ENCODE measurements at places on chromosomes 5 and 9.

DNA sequence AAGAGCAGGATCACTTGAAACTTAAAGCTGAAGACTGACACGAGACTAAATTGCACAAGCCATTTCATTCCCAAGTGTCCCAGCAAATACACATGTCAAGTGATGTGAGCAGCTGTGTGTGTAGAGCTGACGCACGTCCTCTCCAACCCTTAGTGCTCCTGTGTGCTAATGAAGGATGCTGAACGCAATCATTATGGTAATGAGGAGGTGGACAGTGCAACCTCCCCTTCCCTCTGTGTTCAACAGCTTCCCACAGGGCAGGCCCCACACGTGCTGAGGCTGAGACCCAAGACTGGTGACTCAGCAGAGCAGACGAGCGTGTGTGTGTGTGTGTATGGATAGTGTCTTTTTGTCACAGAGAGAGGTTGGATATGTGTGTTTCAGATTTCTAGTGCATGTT lies 702.1 kb downstream of the SEMA5A start:
- peak; percentile 95 for DNase-seq

DNA sequence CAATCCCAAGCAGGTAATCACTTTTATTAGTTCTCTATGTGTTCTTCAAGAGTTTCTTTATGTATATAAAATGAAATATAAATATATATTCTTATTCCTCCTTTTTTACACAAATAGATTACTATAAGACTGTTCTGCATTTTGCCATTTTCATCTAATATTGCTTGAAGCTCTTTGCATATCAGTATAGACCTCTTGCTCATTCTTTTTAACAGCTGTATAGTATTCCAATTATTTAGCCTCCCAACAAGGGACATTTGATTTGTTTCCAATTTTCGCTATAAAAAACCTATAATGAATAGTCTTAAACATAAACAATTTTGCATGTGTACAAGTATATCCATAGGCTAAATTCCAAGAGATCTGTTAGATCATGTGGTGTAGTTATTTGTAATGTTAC lies 25.2 kb downstream of the CETN3 start:
- DNase-seq, result no peak

DNA sequence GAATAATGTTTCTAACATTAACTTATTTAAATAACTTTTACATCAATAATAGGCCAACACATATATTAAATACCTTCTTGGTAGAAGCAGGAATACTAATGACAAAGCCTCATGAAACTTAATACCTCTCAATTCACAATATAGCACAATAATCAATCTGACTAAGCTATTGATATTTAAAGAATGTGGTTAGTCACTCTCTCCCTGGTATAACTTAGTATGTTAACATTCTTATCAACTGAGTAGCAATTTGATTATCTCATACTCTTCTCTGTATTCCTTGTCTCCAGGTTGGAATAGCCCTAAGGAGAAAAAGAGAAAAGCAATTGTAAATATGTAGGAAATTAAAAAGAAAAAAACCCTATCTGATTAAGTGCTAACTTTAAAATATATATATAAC lies 4.9 kb upstream of the PGGT1B start:
- peak; percentile 18 for DNase-seq

DNA sequence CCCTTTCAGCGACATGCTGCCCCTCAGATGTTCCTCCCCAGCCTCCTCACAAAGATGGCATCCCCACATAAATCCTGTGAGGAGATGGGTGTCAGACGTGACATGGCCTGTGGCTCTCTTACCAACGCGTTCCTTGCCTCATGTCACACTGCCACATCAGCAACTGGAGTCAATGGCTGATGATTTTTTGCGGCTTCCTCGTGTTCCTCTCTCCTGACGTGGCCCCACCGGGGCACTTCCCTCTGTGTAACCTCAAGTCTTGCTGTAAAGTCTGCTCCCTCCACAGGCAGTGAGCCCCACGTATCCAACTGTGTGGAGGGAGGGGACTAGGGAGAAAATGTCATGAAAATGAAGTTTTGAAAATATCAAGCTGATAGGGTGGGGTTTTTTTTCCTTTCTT lies 53.2 kb upstream of the SHISAL2B start:
- peak; percentile 15 for DNase-seq

DNA sequence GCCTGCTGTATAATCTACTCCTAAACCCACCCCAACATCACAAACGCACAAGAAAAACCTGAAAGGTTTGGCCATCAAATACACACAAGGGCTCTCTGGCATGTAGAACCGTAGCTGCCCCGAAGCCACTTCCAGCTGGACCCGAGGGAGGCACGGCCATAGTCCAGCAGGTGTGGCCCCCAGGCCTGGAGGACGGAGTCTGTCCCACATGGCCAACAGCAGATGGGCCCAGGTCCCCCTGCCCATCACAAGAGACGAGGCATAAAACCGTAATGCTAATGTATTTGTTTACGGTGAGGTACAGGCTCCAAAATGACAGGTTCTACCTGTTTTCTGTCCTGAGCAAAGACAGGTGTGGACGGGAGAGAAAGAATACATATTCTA lies 234.2 kb downstream of the SYK start:
- no peak for DNase-seq

GRCh38 chr9:119441338-119441737 lies 72.1 kb upstream of the BRINP1 start:
- no peak for DNase-seq

DNA sequence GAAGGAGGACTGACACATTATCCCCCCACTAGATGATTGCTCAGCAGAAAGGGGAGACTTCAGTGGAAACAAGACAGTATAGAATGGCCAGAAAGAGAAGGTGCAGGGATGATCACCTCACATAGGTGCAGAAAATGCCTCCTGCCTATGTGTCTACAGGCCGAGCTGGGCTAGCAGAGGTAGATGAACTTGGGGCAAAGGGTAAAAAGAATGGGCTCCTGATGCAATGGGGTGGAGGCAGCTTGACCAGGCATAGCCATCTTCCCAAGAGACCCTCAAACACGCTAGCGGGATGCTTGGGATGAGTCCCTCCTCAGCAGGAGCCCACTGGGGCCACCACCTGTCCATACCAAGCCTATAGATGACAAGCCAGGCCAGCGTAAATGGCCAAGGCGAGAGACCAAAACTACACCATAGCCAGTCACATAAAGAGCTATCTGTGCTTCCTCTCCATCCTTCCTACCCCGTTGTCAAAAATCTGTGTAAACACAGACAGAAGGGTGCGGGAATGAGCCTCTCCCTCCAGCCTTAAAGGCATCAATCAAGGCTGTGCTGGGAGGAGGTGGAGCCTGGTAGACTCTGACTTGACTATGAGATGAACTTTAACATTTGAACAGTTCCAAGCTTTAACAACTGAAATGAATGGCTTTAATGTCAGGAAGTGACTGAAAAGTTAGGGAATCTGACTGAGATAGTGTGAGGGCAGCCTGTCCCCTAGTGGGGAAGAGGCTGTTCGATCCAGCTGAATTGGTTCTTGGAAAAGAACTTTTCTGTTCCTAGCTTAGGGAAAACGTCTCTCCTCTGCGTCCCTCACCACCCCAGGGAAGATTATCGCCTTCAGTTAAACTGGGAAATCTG lies 10.4 kb downstream of the C9orf152 start:
- DNase-seq, result no peak

DNA sequence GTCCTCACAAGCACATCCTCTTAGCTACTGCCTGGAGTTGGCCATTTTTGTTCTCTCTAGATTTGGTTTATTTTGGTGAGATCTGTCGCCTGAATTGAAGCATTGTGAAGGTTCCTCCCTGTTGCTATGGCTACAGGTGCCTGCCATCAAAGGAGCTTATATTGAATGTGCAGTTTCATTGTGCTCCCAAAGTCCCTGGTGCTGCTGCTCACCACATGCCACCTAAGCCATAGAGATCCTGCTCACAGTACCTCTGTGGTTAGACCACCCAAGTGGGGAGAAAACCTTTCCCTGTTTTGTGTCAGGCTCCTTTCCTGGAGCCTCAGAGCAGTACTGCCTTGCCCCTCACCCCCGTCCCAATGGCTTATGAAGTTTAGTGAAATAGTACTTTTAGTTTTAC lies 383.4 kb downstream of the TMEM38B start:
- no peak for DNase-seq

DNA sequence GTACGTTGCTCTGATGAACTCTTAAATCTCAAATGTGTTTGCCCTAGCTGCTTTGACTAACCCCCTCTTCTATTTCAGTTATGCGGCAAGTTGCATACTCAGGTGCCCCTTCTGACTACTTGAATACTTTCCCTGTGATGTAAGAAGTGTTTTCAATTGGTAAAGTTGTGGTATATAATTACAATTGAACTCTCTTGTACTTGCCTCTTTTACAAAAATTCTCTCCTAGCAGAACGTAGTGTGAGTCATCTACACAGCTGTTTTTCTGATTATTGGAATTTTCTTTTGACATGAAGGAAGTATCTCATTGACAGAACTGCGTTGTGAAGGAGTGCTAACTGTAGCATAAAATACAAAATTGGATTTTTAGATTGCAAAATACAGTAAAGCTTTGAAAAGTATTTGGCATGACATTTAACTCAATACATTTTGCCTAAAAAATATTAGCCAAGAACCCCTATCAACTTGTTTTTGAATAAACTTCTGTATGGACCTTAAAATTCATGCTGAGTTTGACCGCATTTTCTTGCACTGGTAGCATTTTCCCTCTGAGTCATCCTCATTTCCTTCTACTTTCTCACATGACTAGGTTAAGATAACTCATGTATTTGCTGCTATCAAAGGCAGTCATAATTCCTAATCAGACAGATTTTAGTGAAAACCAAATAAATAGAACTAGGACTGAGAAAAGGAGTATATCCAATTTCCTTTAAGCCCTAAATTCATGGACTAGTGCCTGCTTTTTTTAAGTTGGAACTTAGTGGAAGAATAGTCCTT lies 6.3 kb downstream of the CRHBP start:
- DNase-seq, result peak; percentile 18

GRCh38 chr5:122120957-122121356 lies 8.4 kb upstream of the ZNF474 start:
- DNase-seq, result peak; percentile 47

DNA sequence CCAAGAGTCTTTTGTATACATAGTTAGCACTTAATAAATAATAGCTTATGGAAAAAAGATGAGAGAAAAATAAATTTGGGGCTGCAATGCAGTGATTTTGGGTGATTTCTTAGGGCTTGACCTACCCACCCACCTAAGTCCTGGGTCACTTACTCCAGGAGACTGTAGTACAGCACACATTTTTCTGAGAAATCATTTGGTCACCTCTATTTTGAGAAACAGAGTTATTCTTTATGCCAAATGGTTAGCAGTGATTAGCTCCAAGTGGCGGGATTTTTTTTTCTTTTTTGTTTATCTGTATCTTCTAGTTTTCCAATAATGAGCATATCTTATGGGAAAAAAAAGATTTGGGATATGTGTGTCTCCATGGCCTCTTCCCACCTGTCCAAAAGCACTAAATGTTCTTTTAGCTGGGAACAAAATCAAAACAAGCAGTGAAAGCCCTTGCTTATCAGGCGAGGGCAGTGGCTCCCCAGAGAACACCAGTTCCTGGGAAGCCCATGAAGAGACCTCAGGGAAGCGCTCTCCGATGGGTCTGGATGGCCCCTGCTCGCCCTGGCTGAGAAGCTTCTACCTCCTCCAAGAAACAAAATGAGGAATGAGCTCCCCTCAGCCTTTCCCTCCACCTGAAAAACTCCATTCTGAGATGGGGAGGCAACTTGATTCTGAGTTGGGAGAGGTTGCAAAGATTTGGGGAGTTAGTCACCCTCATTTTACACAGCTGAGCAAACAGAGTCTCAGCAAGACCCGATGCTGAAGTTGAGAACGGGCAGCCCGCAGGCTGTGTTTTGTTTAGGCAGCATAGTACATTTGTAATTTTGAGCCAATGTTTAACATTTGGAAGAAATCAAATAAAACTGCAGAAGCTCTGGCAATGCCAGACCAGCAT lies 69.9 kb downstream of the CYFIP2 start:
- peak; percentile 76 for DNase-seq

GRCh38 chr5:147017191-147017590 lies 138.6 kb upstream of the PPP2R2B start:
- no peak for DNase-seq

GRCh38 chr5:74638970-74639806 lies 1.3 kb downstream of the ENC1 start:
- peak; percentile 34 for DNase-seq

DNA sequence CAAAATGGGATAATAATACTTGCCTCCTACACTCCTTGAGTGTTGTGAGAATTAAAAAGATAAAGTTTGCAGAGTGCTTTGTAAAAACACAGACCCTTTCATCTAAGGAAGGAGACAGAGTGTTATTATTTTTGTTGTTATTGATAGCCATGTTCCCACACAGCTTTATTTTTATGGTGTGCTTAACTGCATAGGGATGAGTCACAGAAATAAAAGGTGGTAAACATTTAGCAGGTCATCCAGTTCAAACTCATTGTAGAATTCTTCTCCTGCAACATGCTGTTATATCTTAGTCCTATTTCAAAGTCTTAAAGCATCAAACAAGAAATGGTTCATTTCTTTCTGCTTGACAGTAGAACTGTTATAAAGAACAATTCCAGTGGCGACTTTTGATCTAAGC lies 367.5 kb upstream of the ACTBL2 start:
- no peak for DNase-seq

DNA sequence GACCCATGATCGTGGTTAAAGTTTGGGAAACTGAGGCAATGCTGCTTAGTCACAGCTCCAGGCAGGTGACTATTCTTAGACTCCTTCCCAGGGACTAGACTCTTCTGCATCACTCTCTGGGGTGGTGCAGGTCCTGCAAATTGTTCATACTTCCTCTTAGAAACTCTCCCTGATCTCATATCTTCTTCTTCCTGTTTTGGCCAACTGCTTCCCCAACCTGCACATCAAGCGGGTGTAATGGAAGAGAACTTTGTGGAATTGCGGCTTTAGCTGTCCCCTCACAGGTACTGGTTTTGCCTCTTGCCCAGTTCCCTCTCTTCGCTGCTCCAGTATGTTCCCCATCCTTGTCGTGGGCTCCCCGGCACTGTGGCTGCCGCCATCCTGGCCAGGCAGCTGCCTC lies 111.5 kb upstream of the CTSL start:
- DNase-seq, result no peak

DNA sequence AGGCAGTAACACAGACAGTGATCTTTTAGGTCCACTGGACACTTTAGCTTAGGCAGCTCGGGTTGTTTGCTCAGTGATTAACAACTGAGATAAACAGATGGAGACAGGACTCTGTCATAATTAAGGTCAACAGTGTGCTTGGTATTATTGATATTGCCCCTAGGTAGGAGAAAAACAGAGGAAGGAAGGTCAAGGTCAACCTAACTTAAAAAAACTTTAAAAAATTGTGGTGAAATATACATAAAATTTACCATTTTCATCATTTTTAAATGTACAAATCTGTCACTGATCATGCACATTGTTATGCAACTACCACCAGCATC lies 2.1 kb upstream of the HSPA4 start:
- no peak for DNase-seq
